Foreskin keratinocyte (primary cell): ENCODE measurements at places on chromosomes 1 and 21. TPM values are rescaled to one million over a fixed set of nuclear protein-coding genes. Genes with fewer than 3 reads are reported as not detected.
A peak's percentile ranks its signal among the peaks of the same experiment; 100 is the strongest.

- no peak for DNase-seq
Observed at GRCh38 chr1:110449661-110450651, 993 bp upstream of the PROK1 start.

The PDC gene
- not detected in 2 replicates for total RNA-seq

The CRP gene
- not detected in 2 replicates for total RNA-seq

DNA sequence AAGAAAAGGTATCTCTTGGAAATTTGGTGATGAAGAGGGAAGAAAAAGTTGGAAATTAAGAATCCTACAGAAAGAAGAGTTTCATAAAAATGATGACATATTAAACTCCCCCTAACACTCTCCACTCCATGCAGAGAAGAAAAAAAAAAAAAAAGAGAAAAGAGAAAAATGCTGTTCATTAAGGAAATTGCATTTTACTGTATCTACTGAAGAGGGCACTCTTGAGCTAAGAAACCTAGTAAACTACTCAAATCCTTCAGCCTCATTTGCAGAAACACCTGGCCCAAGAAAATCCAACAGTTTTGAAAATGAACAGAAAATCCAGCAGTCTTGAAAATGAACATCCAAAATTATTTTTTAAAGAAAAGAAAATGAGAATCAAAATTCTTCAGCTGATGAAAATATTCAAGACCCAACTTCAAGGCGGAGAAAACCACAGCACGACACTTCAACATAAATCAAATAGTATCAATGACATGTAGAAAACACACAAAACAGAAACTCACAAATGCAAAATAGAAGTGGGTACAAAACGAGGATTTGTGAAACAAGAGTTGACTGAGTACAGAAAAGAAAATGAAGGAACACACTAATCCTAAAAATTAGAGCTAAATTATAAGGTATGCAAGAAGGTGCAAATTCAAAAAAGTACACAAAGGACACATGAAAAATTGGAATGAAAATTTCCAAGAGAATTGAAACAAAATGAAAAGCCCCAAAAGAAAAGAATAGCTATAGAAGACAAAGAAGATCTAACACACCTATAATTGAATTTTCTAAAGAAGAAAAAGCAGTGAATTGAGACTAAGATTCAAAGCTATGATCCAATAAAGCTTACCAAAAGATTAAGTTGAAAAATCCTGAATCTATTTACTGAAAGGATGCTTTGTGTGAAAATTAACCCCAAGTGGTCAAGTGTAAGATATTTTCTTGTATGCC, 73.2 kb upstream of the DNAJC6 start:
- DNase-seq, result no peak

The EPHA2 gene
- total RNA-seq, result 138 and 139 TPM in 2 replicates

The CCDC27 gene
- not detected in 2 replicates for total RNA-seq

DNA sequence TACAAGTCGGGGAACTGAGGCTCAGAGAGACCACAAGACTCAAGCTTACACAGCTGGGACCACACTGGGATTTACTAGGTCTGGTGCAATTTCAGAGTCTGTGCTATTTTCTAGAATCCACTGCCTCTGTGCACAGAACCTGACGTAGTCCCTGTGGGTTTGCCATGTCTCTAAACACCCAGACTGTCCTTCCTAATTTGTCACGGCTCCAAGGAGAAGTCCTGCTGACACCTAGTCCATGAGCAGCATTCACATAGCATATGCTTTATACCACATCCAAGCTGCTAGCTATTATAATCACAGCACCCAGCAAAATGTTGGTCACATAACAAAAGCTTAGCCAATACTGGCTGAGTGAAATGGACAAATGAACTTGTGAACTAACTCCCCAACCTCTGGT, 79.0 kb upstream of the HMGB4 start:
- DNase-seq, result no peak

The DNALI1 gene
- total RNA-seq, result 0.71 and 0.78 TPM in 2 replicates

DNA sequence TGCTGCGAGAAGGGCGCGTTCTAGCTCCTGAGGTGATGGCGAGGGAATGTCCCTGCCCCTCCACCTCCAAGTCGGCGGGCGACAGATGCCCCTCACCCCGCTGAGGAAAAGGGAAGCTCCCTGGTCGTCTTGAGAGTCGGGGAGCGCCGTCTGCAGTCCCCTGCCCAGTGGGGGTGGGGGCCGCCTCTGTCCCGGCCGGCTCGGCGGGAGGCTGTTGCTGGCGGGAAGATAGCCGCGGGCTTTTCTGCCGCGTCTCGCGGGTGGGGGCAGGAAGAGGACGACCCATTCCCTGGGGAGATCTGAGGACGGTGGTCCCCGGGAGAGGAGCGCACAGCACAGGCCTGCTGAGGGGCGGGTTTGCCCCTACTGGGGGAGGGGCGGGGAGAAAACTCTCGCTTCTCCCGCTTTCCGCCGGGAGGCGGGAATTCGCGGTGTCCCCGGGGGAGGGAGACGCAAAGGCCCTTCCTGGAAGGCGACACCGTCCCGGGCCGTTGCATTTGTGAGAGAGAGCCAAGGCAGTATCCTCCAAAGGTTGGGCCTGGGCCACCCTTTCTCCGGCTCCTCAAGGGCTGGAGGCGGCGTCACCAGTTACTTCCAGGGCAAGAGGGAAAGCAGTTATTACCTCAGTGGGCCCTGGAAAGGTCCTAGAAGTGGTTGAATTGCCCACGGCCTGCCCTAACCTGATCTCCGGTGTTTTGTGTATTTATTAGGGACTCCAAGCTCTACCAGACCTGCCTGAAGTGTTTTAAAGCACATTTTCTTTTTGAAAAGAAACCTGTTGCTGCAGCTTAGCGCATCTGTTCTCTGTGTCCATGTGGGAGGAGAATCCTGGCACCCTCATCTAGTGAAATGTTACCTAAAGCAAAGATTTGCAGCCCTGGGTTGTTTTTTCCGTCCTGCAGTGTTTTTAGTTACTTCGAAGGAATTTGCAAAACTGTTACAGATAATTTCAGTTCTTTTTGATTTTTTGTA, 648 bp downstream of the S100PBP start:
- peak; percentile 10 for DNase-seq

DNA sequence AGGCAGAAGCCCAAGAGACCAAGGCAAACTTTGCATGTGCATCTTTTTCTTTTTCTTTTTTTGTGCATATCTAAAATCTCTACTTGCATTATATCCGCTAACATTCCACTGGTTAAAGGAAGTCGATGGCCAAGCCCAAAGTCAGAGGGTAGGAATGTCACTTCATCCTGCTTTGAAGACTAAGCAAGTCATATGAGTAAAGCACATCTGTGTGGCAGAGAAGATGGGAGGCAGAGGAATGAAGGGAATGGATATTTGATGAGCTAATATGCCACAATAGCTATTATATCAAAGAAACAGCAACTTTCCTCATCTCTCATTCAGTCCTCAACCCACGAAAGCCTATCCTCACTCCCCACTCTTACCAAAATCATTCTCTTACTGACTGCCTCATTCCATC, 59.3 kb downstream of the RNF220 start:
- no peak for DNase-seq

The COL16A1 gene
- total RNA-seq, result 125 and 133 TPM in 2 replicates

- peak; percentile 75 for DNase-seq
Observed at GRCh38 chr1:25912076-25912831, 6.0 kb upstream of the STMN1 start.

DNA sequence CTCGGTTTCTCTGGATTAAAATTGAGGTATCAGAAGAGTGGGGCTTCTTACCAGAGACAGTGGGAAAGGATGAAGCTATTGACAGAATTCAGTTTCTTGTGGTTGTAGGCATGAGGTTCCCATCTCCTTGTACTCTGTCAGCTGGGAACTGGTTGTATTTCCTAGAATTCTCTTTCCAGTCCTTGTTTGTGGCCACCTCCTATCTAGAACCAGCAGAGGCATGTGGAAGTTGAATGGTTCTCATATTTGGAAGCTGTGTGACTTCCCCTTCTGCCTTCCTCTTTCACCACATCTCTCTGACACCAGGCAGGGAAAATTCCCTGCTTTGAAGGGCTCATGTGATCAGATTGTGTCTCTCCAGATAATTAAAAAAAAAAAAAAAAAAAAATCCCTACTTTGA, 457.7 kb upstream of the ADAMTS5 start:
- peak; percentile 80 for DNase-seq

- DNase-seq, result no peak
Observed at GRCh38 chr21:35044128-35044527, 5.0 kb downstream of the RUNX1 start.
